NCI-H510A treated with DMSO at 0.1 percent for 48 hours (cell line): ENCODE measurements at places on chromosomes 16 and 17.

GRCh38 chr17:45262516-45263476 is 902 bp upstream of the SPATA32 start:
- no peak for DNase-seq

DNA sequence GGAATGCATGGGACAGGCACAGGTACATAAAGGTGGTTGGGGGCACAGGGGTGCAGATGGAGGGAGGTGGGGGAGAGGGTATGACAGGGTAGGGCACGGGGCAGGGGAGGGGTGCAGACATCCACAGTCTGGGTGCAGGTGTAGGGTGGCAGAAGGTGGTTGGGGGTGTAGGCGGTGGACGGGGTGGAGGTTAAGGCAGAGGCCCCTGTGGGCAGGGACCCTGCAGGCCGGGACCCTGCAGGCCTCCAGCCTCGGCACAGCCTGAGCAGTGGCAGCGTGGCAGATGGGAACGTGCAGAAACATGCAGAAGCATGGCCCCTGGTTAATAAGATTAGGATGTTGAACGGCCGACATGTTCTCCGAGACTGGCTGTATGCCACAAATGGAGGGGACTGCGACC is 115.2 kb downstream of the RBFOX3 start:
- no peak for DNase-seq

DNA sequence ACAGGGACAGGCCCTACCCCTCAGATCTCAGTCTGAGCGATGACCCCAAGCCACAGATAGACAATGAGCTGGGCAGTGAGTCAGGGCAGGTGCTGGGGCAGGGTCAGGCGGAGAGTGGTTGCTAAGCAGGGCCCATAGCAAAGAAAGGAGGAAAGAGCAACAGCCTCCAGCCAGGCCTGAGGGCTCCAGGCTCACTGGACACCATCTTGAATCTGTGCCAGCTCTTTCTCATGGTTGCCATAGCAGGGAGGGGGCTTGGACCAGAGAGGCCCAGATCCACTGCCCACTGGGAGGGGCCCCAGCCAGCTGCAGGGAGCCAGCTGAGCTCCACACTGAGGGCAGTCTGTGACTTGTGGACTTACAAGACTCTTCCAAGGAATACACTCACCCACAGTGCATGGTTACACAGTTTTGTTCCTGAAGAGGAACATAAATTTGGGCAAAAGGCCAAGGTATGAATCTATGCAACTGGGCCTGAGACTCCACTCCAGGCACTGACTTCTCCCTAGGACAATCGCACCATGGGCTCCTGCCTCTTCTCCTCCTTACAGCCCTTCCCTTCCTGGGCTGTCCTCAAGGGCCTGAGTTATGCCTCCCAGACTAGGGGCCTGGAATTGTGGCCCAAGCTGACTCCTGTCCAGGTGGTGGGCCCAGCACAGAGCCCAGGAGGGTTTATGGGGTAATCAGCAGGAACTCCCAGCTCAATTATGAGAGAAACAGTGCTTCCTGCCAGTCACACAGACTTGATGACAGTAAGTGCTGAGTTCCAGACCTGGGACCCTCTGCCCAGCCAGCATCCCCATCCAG is 59.9 kb downstream of the BEAN1 start:
- DNase-seq = no peak

DNA sequence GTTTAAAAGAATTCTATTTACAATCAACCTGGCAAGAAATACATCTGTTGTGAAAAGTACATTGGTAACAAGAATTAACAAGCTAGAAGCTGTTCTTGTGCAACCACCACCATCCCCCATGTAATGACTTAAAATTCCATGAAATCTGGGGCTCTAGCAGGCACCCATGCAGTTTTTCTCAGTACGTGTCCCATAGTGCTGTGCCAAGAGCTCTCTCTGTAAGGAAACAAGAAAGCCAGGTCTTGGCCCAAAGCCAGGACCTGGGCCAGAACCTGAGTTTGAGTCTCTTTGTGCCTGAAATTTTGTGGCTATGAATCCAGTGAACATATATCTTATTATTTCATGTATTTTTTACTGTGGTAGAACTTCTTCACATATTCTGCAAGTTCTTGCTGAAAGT is 46.6 kb downstream of the NUP93 start:
- DNase-seq = no peak

- DNase-seq = no peak
These were observed 9.3 kb upstream of the ZNF624 start for GRCh38 chr17:16662936-16663335.

GRCh38 chr16:88553739-88554138 is 16.5 kb upstream of the ZC3H18 start:
- DNase-seq = no peak
